ENCODE measurements at places on chromosomes 12 and 14.
A peak's percentile ranks its signal among the peaks of the same experiment; 100 is the strongest.

DNA sequence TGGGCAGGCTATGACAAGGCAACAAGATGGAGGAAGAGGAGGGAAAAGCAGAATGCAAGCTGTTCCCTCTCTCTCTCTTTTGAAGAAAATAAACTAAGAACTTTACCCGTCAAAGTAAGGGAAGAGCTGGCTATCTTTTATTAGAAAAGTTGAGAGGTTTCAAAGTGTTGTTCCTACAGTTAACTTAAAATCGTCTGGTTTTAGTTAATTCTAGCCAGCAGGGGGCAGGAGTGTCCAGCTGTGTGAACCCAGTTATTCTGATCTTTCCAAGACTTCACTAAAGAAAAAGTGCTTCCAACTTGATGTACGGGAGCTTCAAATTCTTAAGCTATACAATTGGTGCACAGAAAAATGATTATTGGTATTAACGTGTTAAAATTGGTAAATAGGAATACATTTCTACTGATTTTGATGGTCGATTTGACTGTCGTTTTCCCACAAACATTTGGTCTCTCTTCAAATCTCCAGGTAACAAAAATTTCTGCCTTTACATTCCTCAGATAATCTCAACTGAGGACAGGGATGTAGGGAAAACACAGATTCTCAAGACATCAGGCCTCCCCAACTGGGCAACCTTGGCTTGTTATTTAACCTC lies 28.4 kb upstream of the MON2 start:
- no peak for ATAC-seq

DNA sequence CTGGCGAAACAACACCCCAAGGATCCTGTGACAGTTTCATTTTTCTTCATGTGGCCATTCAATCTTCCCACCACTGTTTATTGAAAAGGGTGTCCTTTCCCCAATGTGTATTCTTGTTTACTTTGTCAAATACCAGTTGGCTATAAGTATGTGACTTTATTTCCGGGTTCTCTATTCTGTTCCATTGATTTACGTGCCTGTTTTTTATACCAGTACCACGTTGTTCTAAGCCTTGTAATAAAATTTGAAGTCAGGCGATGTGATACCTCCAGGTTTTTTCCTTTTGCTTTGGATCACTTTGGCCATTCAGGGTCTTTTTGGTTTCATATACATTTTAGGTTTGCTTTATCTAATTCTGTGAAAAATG lies 9.1 kb upstream of the MGAT4C start:
- no peak for ATAC-seq

DNA sequence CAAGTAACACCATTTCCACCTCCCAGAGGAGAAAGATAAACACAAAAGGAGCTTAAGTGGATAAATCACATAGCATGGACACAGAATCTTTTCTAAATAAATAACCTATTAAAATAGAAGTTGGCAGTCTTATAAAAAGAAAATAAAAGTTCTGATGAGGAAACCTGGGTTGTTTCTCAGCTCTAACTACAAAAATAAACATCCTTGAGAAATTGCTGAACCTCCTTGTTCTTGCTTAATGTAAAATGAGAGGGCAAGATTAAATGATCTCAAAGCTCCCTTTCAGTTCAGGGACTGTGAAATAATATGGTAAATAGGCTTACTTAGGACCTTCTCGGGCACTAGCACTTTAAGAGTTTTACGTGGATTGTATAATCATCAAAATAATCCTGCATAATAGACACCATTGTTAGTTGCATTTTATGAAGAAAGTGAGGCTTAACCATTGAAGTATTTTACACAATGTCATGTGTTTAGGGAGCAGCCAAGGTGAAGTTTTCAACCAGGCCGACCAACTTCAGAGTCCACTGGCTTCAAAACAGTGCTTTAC lies 214.0 kb upstream of the NOVA1 start:
- ATAC-seq = no peak

GRCh38 chr14:101851736-101852405 lies 90.4 kb downstream of the PPP2R5C start:
- ATAC-seq = no peak

GRCh38 chr14:82757776-82758175 lies 1224.1 kb upstream of the SEL1L start:
- ATAC-seq = no peak

- no peak for ATAC-seq
These were observed 18.7 kb upstream of the TAS2R14 start for GRCh38 chr12:10957741-10958140.

- ATAC-seq = no peak
These were observed 224.6 kb downstream of the CRADD start for GRCh38 chr12:93901739-93902138.

- ATAC-seq = peak; percentile 37
These were observed 93.8 kb downstream of the RFLNA start for GRCh38 chr12:124388679-124389137.

GRCh38 chr12:40156021-40156764 lies 50.3 kb upstream of the SLC2A13 start:
- no peak for ATAC-seq

DNA sequence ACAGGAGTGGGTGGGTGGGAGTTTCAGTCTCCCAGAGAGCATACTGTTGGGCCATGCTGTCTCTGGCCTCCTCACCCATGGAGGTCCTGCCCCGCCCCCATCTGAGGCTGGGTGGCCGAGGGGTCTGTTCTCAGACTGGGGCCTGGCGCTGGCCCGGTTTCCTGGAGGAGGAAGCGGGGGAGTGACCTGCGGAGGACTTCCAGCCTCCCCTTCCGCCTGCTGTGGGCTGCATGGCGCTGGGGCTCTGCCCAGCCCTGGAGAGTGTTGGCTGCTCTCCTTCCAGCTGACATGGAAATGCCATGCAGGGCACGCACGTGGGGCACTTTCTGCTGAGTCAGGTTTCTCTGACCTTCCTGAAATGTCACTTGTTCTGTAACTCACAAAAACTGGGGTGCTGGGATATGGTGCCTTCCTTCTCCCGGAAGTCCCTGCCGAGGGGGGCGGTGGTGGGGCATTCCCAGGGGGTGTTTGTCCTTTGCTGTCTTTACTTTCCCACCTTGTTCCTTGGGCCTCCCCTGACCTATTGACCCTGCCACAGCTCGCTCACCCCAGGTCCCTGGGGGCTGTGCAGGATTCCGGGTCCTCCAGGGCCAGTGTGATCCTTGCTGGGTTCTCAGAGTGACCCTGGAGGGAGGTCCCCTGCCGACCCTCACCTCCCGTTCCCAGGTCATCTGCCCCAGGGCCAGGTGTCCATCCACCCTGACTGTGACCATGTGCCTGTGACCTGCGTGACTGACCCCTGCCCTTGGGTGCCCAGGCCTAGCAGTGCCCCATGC lies 23.6 kb downstream of the PACS2 start:
- ATAC-seq = no peak

GRCh38 chr12:118498171-118498570 lies 121.8 kb downstream of the SUDS3 start:
- ATAC-seq = no peak

DNA sequence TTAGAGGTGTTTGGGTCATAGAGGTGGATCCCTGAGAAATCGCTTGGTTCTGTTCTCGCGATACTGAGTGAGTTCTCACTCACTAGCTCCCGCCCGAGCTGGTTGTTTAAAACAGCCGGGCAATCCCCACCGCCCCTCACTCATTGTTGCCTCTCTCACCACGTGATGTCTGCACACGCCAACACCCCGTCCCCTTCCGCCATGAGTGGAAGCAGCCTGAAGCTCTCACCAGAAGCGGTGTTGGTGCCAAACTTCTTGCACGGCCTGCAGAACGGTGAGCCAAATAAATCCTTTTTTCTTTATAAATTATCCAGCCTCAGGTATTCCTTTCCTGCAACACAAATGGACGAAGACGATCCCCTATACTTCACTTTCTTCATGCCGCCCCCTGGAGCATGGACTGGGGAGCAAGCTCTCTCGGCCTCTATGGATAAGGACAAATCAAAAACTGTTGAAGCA lies 45.4 kb upstream of the CCND2 start:
- ATAC-seq = no peak

DNA sequence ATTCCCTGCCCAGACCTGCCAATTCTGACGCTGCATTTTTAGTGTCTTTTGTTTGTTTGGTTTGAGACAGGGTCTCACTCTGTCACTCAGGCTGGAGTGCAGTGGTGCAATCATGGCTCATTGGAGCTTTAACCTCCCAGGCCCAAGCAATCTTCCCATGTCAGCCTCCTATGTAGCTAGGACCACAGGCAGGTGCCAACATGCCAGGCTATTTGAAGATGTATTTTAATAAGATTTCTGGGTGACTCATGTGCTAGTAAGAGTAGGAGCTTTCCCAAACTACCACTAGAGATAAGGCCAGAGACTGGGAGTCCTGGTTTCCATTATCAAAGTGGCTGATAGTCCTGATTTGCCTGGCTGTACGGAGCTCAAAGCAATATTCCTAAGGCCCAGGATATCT lies 693.3 kb downstream of the MED13L start:
- no peak for ATAC-seq

GRCh38 chr14:100567877-100568163 lies 19.4 kb downstream of the BEGAIN start:
- ATAC-seq = no peak

- ATAC-seq = no peak
These were observed 35.6 kb downstream of the KRT76 start for GRCh38 chr12:52741375-52742195.

DNA sequence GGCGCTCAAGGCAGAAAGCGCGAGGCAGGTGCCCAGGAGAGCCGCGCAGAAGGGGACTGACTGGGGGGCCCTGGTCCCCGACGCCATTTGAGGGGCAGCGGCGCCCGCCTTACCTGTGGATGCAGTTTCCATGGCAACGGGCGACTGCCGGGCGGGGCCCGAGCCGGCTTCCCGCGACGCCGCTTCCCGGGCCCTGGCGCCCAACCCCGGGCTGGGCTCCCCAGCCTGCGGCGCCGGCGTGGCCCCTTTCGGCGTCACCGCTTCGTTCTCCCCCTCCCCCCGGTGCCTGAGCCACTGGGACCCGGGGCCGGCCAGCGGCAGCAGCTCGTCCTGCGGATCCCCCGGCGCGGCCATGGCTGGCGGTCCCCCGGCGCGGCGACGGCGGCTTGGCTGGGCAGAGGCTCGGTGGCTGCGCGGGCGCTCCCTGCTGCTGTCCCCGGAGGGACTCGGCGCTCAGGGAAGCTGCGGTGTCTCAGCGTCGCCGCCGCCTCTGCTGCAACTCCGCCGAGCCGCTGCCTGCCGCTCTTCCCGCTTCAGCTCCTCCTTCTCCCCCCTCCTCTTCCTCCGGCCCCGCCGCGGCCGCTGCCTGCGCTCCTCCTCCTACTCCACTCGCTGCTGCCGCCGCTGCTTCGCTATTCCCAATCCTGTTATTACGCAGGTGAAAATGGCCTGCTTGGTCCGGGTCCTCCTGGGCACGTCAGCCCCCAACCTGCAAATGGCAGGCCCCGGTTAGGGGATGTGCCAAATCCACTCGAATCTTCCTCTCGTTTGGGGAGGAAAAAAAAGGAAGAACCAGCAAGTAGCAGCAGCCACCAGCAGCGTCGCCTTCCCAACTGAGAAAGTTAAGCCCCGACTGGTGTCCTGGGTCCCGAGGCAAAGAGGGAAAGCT lies at the start of gene RTN1:
TSS of gene RTN1 (minus strand) at position 500 of the 889 bp plus-strand sequence. CDS start at position 354, 146 bp downstream.
- peak; percentile 24 for ATAC-seq

DNA sequence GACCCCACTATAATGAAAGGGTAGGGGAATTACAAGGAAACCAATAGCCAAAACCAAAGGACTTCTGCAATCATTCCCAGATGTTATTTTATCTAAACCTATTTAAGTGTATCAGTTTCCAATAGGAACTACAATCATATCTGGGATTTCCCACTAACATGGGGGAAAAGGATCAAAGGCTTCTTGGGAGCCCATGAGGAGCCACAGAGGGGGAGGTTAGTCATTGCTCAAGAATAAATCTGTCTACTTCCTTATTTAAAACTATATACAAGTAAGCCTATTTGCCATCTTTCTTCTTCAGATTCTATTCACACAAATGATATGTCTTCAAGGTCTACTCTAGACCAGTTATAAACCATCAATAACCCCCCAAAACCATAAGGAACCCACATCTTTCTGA lies 33.1 kb downstream of the FGD6 start:
- ATAC-seq = no peak

- no peak for ATAC-seq
These were observed 284.7 kb downstream of the DAD1 start for GRCh38 chr14:22304326-22304725.

DNA sequence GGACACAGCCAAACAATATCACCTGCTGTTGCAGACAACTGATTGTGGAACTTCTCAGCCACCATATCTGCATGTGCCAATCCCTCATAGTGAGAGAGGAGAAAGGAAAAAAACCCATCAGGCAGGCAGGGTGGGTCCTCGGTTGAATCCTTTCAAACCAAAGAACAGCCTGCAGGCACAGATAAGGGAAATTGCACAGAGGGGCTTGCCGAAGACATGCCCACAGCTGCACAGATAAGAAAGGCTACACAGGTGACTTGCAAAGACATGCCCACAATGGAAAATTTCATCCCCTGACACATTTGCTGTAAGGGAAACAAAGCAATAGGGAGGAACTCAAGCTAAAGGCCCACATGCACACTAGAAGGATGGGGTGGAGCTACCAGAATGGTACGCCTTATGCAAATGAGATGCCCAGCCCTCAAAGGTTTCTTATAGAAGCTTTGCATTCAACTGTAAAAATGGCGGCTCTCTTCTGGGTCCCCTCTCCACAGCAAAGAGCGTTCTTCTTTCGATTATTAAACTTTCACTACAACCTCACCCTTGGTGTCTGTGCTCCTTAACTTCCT lies 170.0 kb upstream of the TMPO start:
- no peak for ATAC-seq

GRCh38 chr12:10331642-10332239 lies 24.1 kb downstream of the KLRD1 start:
- no peak for ATAC-seq

GRCh38 chr12:5873281-5873919 lies 71.7 kb downstream of the ANO2 start:
- no peak for ATAC-seq

DNA sequence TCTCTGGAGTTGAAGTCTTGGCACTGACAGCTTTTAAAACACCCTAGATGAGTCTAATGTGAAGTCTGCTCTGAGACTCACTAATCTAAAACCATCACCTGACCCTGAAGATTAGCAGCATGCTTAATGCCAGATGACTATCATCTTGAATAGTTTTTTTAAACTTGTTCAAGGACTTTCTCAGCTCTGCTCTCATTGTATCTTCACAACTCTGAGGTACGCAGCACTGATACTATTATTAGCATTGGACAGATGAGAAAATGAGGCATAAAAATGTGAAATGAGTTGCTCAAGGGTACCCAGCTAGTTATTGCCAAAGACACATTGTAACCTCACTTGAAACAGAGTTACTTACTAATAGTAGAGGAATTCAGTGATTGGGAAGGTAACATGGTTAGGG lies 4.8 kb downstream of the SLC38A1 start:
- ATAC-seq = no peak

GRCh38 chr12:77995436-77996167 lies 164.9 kb downstream of the NAV3 start:
- ATAC-seq = peak; percentile 61

DNA sequence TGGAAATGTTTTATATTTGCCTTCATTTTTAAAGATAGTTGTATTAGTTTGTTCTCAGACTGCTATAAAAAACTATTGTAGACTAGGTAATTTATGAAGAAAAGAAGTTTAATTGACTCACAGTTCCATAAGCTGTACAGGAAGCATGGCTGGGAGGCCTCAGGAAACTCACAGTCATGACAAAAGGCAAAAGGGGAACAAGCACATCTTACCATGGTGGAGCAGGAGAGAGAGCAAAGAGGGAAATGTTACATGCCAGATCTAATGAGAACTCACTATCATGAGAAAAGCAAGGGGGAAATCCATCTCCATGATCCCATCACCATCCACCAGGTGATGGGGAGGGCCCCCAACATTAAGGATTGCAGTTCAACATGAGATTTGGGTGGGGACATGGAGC lies 35.5 kb upstream of the UNC79 start:
- ATAC-seq = no peak

- ATAC-seq = no peak
These were observed 198.7 kb upstream of the EEA1 start for GRCh38 chr12:93127582-93128331.

GRCh38 chr14:89489761-89490437 lies 72.9 kb upstream of the FOXN3 start:
- ATAC-seq = no peak
